Activated T-helper 9 cell treated with anti-CD3 and anti-CD28 coated beads, Interleukin-2, amount 50 U/mL, for 16 hours (primary cell): ENCODE measurements at places on chromosomes 4 and X.

DNA sequence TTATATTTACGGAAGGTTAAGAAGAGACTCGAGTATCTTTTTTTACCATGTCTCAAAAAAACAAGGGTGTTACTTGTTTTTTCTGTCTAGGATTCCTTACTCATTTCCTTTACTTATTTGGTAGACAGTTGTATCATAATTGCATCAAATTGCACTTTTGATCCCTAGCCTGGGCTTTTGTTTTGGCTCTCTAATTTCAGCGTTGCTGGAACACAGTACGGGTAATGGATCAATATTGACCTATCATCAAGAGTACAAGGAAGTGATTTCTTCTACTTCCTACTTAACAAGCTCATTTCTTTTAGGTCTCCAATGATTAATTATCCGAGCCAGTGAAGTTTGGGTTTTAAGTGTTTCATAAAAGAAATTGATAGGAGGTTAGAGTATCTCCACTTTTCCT is 16.8 kb downstream of the AIMP1 start:
- no peak for DNase-seq

- DNase-seq = no peak
Measured at GRCh38 chr4:38831653-38832052, 25.0 kb downstream of the TLR6 start.

GRCh38 chr4:124278477-124278876 is 434.1 kb downstream of the ANKRD50 start:
- no peak for DNase-seq

GRCh38 chrX:103666202-103667107 is 20.0 kb downstream of the MORF4L2 start:
- no peak for DNase-seq
